ENCODE measurements at places on chromosomes 4 and X.

- no peak for DNase-seq
Measured at GRCh38 chrX:40683245-40683644, 35.9 kb upstream of the CXorf38 start.

DNA sequence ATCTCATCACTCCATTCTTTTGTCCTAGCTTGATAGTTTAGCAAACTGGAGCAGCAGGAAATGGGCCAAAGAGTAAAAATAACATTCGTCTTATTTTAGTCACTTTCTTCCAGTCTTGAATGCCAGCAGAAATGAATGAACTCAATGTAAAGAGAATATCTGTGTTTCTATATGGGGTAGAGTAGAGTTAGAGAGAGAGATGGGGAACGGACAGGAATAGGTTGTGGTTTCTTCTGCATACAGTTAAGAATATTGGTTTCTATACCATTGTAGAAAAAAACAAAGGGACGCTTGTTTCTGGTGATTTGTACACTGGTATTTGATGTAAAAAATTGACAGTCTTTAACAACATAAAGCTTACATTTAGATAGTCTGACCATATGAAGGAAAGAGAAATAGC lies 8.9 kb downstream of the GPR174 start:
- no peak for DNase-seq

DNA sequence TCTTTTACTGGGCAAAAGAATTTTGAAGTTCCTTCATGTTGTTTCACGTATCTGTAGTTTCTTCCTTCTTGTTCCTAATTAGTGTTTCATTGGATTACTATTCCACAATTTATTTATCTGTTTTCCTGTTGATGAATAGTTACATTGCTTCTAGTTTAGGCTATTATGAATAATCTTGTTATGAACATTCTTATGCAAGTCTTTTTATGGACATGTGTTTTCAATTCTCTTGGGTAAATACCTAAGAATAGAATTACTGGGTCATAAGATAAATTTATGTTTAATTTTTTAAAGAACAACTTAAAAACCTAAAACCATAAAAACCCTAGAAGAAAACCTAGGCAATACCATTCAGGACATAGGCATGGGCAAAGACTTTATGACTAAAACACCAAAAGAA lies 70.9 kb upstream of the RXFP1 start:
- DNase-seq = no peak

GRCh38 chr4:52728691-52729240 lies 22.5 kb downstream of the ERVMER34-1 start:
- DNase-seq = no peak
